ENCODE measurements at places on chromosomes 5 and 9.

DNA sequence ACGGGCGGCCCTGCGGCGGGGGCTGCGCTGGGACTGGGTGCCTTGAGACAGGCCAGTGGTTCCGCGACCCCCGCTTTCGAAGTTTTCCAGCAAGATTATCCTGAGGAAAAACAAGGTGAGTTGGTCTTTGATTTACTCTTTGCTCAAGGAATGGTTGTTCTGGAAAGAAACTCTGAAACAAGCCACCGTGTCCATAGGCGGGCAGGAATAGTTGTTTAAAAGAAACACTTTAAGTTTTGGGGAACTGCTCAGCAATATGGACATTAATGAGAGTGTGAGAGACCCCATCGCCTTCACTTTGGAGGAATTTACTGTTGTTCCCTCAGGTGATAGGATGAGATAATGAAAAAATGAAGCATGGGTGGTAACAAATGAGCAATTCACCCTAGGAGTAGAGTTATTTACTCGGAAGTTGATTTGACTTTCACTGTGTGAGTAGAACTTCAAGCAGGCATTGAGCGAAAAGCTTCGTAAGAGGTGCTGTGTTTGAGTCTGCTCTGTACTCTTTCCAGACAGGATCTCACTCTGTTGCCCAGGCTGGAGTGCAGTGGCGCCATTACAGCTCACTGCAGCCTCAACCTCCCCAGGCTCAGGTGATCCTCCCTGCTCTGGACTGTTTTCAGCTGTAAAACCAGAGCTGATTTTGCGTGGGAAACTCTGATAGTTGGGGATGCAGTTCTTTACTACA, 1.1 kb downstream of the DMRTA1 start:
- DNase-seq = no peak

DNA sequence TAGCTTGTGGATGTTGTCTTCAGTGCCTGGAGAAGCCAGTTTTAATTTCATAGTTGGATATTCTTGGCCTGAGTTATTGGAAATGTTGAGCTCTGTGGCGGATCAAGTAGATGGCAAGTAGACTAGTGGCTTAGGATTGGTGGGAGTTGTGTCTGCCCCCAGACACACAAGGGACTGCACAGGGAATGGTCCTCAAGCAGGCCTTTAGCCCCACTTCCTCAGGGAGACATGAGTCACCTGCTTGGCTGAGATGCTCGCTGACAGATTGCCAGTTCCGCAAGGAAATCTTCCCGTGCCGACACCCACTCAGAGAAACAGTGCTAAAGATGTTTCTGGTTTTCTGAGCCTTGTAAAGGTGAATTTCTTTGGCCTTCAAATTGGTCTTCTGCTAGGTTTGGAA, 18.8 kb upstream of the CATSPER3 start:
- no peak for DNase-seq

- no peak for DNase-seq
Observed at GRCh38 chr5:81631124-81631523, 119.8 kb downstream of the SSBP2 start.

GRCh38 chr5:37396352-37396751, 17.2 kb downstream of the WDR70 start:
- DNase-seq = no peak

DNA sequence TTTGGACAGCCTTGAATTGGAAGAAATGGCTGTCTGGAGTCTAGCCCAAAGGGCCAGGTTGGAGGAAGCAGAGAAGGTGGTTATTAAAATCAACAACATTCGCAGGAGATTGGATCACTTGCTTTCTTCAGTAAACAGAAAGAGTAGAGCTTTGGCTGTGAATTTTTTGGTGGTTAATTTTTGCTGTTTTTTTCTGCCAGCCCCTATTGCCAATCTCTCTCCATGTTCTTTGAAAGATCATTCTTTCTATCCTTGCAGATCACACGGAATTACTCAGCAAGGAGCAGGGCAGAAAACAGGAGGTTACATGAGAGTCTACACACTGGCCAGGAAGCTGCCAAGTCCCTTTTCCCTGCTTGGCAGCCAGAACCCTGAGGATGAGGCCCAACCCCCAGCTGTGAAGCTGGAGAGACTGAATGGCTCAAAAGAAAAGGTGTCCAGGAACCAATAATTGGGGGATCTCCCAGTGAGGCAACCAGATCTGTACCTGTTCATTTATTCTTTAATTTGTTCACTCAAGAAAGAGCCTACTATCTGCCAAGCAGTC, 13.0 kb downstream of the GLRX start:
- no peak for DNase-seq

- DNase-seq = no peak
Observed at GRCh38 chr5:154646745-154647113, 108.4 kb upstream of the LARP1 start.

DNA sequence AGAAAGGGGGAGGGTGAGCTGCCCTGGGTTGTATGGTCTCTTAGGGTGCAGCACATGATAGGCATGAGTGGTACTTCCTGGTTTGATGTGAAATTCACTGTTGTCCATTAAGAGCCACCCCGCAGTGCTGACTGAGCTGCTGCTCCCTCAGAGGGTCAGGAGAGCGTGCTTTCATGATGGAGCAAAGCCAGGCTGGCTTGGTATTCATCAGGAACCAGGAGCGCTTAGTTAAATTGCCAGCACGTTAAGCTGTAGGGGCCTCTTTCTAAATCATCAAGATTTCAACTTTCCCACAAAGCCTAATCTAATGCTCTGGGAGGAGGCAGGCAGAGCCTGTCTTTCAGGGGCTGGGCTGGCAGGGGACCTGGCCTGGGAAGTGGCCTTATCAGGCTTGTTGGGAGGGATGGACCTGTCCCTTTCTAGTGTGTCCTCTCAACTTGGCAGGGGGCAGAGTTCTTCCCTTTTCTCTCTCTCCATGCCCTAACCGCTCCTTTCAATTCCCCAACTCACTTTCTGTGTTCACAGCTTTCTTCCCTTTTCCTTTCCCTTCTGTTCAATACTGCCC, 7.9 kb downstream of the CYSTM1 start:
- DNase-seq = no peak

DNA sequence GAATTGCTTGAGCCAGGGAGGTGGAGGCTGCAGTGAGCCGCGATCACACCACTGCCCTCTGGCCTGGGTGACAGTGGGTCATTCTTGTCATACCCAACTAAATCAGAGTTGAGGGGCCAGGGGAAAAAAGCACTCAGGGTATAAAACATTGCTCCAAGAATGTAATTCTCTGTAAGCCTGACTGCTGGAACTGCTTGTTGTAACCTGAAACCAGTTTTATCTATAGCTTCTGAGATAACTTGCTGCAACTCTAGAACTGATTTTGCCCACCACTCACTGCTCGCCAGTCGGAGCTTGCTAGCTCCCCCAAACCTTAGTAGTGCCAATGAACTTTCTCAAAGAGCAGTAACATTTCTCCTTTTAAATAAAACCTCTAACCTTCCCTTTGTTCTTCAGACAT, 9.6 kb upstream of the MSH3 start:
- no peak for DNase-seq

- DNase-seq = no peak
Observed at GRCh38 chr9:130609163-130609562, 29.8 kb downstream of the FUBP3 start.

- no peak for DNase-seq
Observed at GRCh38 chr5:131379723-131380122, 115.9 kb downstream of the CDC42SE2 start.

DNA sequence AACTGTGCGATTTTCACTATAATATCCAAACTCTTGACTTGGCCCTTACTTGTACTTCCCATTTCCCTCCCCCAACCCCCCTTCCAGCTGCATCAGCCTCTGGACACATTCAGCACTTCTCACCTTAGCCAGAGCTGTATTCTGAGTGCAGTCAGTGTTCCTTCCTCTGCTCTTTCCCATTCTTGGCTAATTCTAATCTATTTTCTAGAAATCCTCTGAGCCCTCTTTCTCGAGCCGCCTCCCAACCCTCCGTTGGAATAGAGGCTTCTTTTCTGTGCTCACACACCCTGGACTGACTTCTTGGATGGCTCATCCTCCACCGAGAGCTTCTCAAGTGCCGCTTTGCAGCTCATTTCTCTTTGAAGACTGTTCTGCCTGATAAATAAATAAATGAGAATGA, 188.8 kb downstream of the NTRK2 start:
- DNase-seq = no peak

DNA sequence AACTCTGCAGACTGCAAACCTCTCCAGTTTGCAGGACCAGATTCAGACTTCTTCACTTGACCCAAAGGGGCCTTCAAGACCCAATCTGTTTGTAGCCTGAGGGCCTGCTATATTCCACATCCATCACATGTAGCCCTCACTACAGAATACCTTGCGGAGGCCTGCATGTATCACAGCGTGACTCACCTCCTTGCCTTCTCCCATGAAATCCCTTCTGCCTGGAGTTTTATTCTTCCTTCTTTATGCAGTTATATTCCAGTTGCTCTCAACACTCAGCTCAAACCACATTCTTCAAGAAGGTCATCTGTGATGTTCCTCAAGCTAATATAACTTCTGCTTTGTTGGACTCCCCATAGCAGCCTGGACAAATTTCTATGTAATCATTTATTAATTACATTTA, 198.5 kb upstream of the PTGER4 start:
- DNase-seq = no peak

DNA sequence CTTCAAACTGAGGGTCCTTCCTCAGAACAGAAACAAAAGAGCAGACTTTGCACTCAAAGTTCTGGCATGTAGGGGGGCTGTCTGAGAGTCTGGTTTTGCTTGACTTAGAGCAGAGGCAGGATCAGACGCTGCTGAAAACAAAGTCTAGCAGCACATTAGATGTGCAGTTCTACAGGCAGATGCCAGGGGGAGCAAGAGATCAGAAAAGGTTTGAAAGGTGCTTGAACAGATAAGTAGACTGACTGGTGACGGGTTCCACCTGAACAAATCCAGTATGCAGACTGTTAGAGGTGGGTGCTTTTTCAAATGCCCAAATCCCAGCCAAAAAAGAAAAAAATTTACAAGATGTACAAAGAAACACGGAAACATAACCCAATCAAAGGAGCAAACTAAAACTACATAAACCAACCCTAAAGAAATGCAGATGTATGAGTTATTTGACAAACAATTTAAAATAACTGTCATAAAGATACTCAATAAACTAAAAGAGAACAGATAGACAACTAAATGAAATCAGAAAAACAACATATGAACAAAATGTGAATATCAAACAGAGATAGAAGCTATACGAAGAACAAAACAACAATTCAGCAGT, 194.7 kb upstream of the FREM1 start:
- no peak for DNase-seq

DNA sequence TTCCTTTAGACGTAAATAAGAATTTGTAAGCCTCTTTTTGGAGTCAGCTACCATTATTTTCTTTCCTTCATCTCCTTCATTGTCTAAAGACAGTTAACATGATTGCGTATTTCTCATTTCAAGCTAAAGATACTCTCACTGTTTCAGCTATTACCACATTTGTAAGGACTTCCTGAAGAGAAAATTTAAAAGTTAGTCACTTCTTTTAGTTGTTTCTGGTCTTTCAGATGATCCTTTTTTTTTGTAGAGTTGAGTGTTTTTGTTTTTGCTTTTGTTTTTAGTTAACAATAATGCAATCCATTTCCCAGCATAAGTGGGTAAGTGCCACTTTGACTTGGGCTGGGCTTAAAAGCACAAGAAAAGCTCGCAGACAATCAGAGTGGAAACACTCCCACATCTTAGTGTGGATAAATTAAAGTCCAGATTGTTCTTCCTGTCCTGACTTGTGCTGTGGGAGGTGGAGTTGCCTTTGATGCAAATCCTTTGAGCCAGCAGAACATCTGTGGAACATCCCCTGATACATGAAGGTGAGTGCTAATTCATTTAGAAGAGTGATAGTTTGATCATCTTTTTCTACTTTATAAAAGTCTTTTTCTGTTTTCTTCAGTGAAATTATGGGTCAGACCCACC, 2.0 kb downstream of the IL31RA start:
- no peak for DNase-seq

DNA sequence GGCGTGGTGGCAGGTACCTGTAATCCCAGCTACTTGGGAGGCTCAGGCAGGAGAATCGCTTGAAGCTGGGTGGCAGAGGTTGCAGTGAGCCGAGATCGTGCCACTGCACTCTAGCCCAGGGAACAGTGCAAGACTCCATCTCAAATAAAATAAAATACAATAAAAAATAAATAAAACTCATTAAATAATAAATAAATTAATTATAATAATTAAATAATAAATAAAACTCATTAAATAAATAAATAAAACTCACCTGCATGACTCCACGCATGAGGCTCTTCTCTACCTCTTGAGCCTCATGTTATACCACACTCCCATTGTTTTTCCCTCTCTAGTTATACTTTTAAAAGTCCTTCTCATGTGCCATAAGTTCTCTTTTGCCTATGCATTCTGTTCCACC, 995.4 kb downstream of the MAT2B start:
- DNase-seq = no peak
